ENCODE measurements at places on chromosomes 7 and 10.

DNA sequence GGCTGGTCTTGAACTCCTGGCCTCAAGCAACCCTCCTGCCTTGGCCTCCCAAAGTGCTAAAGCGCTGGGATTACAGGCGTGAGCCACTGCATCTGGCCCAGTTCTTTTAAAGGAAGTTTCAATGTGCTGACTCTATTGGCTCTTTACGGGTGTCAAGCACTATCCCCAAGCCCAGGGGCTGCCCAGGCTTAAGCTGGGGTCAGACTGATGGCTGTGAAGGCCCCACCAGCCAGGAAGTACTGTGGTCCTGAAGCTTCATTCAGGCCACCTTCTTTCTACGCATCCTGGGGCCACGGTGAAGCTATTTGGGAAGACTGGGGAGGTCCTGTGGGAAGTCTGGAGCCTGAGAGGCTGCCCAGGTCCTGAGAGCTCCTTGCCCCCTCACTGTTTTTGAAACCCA lies 8.0 kb downstream of the GPR15LG start:
- DNase-seq: no peak

GRCh38 chr10:72263613-72264241 lies 10.0 kb upstream of the DDIT4 start:
- no peak for DNase-seq

DNA sequence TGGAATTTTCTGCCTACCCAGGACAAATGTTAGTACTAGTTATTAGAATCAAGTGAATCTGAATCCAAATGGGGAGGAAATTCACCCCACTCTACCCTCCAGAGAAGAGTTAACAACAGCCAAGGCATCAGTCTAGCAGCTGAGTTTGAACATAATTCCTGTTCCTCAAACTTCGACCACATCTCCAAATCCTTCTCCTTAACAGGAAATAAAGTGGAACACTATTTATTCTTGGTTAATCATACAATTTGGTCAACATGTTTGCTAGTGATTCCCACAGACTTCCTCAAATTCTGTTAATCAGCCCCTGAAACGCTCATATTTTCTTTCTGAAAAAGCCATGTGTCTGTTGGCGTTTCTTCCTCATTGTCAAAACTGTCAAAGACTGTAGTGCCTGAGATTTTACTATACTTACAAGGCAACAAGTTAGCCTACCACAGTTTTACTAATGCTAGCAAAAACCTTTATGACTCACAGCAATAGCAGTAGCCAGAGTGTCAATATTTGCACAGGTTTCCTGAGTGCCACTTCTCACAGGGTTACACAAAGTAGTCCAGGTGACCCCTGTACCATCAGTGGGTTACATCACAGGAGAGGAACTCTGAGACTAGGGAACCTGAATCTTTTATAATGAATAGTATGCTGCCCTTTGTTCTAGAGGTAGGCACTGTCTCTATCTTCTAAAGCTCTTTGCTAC lies 202.9 kb downstream of the GRM3 start:
- no peak for DNase-seq

- DNase-seq: no peak
These were observed 153.5 kb upstream of the RHEB start for GRCh38 chr7:151673216-151673615.

DNA sequence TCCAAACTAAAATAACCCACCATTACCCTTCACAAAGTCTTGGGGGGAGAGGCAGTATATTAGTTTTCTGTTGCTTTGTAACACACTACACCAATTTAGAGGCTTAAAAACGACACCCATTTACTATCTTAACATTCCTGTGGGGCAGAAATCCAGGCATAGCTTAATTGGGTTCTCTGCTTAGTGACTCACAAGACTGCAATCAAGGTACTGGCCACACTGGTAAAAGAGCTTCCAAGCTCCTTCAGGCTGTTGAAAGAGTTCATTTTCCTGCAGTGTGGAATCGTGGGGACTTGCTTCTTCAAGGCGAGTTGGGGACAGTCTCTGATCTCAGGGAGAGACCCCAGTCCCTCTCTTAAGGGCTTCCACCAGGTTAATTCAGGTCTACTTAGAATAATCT lies 139.1 kb downstream of the XPNPEP1 start:
- no peak for DNase-seq

GRCh38 chr7:64849250-64849923 lies 53.7 kb upstream of the ZNF273 start:
- DNase-seq: no peak

GRCh38 chr7:158428131-158428836 lies 159.3 kb downstream of the PTPRN2 start:
- DNase-seq: no peak

GRCh38 chr7:1900847-1901246 lies 230.8 kb downstream of the ELFN1 start:
- DNase-seq: no peak

DNA sequence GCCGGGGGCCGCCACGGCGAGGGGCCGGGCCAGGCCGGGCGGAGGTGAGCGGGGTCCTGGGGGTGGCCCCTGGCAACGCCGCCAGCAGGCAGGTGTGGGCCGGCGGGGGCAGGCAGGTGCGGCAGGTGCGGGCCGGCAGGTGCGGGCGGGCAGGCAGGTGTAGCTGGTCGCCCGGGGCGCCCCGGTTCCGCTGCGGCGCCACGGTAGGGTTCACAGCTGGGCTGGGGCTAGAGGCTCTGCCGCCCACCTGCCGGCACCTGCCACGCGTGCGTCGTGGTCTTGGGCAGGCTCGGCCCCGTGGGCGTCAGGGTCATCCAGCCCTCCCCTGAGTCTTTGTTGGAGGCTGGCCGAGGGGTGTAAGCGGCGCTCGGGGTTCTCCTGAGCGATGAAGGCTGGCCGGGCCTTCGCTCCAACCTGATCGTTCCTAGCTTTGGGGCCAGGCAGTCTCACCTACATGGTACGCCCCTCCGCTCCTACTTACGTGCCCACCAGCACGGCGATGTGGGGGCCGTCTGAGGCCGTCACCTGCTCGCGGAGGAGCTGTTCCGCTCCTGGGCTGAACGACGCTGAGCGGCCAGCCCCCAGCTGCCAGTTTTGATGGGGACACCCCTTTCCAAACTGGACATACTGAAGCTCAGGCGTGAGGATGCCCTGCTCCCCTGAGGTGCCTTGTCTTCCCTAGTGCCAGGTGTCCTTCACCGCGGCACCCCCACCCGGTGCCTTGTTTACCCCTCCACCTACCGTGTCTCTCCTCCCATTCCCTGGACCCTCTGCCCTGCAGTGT lies 493 bp downstream of the ZMIZ2 start:
- DNase-seq: no peak

- DNase-seq: no peak
These were observed 10.0 kb upstream of the SPOCK2 start for GRCh38 chr10:72098301-72098835.

DNA sequence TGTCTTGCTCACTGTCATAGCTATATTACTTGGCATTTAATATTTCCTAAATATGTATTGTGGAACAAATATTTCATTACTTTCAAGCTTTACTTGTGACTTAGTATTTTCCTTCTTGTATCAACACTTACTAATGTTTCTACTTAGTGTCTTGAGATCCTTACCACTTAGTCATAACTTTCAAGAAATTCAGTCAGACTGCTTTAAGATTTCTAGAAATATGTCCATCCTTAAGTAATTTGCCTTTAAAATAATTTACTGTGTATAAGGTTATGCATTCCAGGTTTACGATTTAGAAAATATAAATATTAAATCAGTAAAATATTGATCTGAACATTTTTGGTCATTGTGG lies 87.3 kb upstream of the CSTF2T start:
- DNase-seq: no peak

GRCh38 chr7:123635551-123636359 lies 19.9 kb upstream of the LMOD2 start:
- no peak for DNase-seq

DNA sequence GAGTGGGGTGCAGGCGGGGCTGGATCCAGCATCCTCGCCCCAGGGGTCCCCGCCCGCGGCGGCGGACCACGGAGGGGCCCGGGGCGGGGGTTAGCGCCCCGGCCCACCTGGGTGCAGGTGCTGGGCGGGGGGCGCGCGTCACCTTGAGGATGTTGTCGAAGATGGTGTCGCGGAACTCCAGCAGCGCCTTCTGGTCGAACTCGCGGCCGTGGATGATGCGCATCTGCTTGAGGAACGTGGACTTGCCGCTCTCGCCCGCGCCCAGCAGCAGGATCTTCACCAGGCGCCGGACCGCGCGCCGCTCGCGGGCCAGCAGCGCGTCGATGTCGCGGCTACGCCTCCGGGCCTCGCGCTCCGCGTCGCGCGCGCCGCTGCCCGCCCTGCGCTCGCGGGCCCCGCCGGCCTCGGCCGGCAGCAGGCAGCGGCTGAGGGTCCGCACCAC lies 376 bp downstream of the GNA12 start:
- DNase-seq: no peak

DNA sequence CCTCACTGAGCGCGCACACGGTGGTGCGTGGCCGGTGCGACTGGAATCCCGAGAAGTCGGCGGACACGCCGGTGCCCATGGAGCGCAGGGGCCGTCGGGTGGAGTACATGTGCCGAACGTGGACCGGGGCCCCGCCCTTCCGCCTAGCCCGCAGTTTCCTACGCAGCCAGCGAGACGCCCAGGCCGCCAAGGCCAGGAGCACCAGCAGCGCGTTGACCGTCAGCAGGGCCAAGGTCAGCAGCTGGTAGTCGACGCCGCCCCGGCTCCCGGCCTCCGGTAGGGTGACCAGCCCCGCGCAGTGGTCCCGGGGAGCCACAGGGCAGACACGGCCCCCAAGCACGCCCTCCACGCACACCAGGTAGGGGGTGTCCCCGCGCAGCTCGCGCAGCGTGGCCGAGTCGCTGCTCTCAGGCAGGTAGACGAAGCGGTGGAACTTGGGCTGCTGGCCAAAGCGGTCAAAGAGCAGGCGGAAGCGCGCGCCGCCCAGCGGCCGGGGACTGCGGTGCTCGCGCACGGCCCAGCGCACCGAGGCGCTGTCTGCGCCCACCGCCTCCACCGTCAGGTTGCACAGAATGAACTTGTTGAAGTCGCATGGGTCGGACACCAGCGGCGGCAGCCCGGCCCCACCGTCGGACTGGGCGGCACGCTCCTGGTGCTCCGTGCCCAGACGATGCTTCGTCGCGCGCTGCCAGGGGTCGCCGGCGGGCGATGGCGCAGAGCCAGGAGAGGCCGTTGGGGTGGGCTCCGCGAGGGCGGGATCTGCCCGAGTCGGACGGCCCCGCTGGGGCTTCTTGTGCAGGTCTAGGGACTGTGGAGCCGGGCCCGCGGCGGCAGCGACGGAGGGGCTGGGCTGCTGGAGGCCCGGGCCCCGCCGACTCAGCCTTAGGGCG lies 2.2 kb downstream of the TRIL start:
- no peak for DNase-seq

DNA sequence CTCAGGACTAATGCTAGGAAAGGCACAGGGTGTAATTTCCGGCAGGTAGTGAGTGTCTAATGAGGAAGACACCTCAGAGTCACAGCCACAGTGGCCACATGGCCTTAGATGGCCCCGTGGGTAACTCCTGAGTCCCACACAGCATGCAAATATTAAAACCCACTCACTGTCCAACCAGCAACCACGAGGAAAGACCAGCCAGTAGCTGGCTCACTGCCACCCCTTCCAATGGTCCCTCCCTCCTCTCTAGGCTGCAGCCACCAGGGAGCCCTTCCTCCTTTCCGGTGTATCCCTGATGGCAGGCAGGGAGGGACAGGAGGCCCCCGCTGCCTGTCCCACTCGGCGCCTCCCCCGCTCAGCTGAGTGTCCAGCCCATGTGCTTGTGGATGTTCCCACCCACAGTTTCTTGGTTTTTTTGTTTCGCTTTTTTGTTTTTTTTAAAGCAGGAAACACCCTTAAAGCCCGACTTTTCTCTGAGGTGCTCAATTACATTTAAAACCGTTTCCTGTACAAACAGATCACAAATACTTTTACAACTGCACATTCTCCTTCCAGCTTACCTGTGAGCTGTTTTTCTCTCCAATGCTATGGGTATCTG lies 9.2 kb downstream of the BNIP3 start:
- no peak for DNase-seq

GRCh38 chr7:157177333-157177982 lies 38.7 kb downstream of the UBE3C start:
- DNase-seq: no peak

DNA sequence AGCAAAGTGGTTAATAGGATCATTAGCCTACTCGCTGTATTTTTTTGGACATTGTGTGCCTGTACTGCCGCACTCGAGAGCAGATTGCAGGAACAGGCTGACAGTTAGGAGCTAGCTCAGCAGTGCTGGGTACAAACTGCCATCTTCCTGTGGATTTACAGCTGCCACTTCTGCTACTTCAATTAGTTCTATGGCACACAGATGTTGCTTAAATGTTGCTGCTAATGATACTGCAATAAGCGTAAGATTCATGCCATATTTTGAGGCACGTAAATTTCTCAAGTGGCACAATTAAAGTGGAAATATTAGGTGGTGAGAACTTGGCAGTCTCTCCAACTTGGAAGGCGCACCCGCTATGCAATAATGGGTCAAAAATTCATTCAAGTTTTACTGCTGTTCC lies 171.9 kb downstream of the EBF3 start:
- no peak for DNase-seq

GRCh38 chr10:50605269-50605950 lies 18.3 kb downstream of the SGMS1 start:
- no peak for DNase-seq

DNA sequence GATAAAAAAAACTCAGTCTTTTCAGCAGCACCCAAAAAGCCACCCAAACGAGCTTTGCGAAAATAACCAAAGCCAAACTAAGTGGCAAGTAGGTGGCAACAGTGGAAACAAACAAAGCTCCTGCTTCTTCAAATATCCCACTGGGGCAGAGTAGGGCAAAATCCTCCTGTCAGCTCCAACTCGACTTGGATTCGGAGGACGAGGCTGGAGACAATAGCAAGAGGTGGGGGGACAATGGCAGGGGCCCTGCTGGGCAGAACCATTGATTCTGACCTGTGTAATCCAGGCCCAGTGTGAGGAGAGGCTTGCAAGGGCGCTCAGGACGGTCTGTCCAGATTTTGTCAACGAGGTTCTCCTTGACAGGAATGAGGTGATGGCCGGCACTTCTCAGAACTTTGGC lies 35.5 kb downstream of the XPNPEP1 start:
- no peak for DNase-seq

GRCh38 chr10:55500931-55501559 lies 700.0 kb upstream of the PCDH15 start:
- DNase-seq: no peak

DNA sequence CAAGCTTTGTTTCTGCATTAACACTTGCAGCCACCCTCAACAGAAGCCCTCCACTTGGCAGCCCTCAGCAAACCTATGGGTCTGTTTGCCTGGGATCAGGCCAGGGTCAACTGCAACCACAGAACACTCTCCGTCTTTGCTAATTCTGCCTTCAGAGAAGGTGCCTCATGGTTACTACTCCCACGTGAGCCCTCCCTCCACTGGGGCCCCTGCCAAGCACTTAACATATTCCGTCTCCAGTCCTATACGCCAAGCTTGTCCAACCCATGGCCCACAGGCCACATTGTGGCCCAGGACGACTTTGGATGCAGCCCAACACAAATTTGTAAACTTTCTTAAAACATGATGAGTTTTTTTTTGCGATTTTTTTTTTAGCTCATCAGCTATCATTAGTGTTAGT lies 54.7 kb downstream of the HSPA12A start:
- DNase-seq: no peak

GRCh38 chr10:70544431-70545340 lies 57.9 kb downstream of the PRF1 start:
- DNase-seq: no peak

All from activated CD4-positive, alpha-beta T cell treated with anti-CD3 and anti-CD28 coated beads, Interleukin-2, amount 50 U/mL, for 24 hours (primary cell).